ENCODE measurements at places on chromosomes 13 and 19.
A peak's percentile ranks its signal among the peaks of the same experiment; 100 is the strongest.

DNA sequence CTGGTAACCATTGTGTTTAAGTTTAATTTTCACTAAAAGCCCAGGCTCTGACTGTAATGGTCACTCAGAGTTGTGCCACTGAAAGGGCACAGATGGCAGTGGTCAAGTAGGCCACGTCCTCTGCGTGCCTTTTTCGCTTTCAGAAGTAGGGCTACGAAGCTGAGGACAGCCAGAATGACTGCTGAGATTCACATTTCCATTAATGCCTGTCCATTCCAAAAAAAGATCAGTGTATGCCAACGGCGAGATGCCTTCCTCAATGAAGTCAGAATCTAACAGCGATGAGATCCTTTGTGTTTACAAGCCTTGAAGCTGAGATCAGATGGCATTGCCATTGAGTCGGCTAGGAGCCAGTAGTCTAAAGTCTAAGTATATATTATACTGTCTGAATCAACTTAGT is 311.3 kb downstream of the FGF14 start:
- DNase-seq: no peak

- peak; percentile 17 for DNase-seq
Measured at GRCh38 chr19:54325194-54325621, 12.2 kb upstream of the LILRA5 start.

DNA sequence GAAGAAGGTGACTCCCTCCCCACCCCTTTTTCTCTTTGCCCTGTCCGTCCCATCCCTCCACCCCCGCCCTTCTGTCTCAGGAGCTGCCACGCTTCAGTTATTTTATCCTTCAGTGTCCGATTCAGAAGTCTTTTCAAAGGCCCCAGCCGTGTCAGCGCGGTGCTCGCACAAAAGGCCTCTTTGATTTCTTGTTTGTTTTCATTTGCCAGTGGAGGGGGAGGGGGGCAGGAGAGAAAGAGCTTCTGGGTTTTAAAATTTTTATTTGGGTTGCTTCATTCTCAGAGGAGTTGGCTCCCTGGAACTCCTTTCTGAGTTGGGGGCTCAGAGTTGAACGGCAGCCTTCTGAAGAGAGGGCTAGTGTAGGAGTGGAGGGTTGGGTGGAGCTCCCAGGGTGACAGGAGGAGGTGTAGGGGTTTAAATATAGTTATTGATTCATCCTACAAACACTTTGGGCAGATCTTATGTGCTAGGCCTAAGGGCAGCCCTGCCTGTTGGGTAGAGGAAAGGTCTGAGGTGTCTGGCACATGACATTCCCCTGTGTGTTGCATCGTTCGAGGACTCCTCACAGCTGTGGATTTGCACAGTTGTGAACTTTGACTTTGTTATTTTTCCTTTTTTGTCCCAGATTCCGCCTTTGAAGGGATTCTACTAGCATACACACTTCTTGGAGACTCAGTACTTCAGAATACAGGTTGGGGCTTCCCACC is 36.8 kb downstream of the NFIX start:
- DNase-seq: no peak

DNA sequence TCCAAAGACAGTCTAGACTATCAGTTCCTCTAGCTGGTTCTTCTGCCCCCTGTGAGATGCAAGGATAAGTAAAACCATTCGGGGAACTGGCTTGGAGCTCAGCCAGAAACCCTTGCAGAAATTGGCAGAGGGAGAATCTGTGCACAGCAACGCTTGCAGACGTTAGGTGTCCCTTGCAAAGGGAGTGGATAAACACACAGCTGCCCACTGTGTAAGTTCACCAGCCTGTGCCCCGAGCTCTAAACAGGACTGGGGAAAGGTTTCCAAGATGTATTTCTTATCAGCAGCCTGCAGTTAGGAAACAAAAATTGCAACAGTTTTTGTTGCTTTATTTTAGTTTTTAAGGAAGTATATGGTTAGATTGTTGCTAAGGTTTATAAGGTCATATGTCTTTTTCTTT is 19.0 kb upstream of the ADGRE1 start:
- DNase-seq: no peak

DNA sequence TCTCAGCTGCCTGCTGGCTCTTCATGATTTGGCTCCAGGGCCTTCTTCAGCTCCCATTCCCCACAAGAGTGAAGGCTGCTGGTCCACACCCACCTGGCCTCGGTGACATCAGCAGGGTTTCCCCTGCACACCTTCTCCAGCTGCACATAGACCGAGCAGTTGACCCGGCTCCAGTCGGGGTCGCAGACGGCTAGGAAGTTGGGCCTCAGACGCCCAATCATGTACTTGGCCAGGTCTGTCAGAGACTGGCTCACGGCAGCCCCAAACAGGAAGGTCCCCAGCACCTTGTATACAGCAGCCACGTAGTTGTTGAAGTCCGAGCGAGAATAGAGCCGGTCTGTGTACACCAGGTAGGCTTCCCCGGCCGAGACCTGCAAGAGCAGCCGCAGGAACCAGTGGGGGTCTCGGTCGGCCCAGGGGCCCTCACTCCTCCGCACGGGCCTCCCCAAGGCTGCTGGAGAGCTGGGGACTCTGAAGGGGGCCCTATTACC is 3.8 kb downstream of the PLPP2 start:
- DNase-seq: no peak

- no peak for DNase-seq
Measured at GRCh38 chr19:49856574-49857021, 5.6 kb downstream of the PTOV1 start.

- no peak for DNase-seq
Measured at GRCh38 chr13:69319656-69320055, 788.0 kb upstream of the ATXN8OS start.

- no peak for DNase-seq
Measured at GRCh38 chr13:79626924-79627323, 146.0 kb downstream of the NDFIP2 start.

DNA sequence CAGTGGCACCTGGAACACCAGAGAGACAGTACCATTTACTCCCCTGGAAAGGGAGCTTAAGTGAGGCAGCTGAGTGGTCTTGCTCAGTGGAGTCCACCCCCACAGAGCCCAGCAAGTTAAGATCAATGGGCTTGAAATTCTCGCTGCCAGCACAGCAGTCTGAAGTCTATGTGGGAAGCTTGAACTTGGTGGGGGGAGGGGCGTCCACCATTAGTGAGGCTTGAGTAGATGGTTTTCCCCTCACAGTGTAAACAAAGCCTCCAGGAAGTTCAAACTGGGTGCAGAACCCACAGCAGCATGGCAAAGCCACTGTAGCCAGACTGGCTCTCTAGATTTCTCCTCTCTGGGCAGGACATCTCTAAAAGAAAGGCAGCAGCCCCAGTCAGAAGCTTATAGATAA is 30.3 kb upstream of the CEACAM4 start:
- DNase-seq: no peak

DNA sequence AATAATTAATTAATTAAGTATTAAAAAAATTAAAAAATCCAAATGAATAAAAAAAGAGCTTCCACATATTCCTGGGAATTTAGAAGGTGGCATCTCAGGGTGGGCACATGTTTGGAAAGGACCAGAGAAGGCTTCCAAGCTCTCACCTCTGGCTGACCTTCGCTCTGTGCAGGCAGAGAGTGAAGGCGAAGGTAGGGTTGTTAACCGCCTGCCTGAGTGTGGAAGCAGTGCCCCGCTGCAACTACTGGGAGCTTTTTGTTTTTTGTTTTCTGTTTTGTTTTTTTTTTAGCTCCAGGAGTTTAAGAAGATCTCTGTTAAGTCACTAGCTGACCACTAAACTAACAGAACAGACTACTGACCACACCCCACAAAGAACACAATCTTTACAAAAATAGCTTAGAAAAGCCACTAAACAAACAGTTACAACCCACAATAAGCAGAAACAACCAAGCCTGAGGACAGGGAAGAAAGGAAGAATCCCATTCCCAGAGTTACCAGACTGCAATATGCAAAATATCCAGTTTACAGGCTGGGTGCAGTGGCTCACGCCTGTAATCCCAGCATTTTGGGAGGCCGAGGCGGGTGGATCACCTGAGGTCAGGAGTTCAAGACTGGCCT is 11.4 kb downstream of the ZNF541 start:
- no peak for DNase-seq

DNA sequence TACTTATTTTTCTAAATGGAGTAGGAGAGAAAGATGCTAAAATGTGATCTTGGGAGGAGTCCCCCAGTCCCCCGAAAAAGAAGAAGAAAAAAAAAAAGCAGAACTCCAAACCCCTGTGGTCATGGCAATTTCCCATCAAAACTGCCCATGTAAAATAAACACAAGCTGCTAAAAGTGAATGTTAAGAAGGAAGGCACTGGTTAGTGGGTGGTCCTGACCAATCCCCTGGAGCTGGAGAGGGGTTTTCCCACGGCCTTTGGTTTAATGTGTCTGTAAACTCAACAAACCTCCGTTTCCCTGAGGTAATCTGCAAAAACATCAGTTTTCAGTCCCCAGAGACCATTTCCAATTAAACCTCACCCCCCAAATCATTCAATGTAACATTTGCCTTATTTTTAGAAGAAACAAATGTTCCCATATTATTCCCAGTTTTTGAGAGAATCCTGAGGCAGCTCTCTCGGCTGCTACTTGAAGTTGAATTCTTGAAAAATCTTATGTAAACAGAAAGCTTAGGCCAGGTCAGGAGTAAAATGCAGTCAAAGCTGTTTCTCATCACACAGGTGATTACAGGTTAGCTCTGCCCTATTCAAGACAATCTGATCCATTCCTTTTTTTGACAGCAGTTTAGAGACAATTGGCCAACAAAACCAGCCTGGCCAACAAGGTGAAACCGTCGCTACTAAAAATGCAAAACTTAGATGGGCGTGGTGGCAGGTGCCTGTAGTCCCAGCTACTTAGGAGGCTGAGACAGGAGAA is 17.0 kb downstream of the RAB3D start:
- DNase-seq: no peak

GRCh38 chr13:23673867-23674605 is 103.8 kb downstream of the TNFRSF19 start:
- DNase-seq: no peak

GRCh38 chr13:95903569-95903968 is 149.6 kb downstream of the UGGT2 start:
- no peak for DNase-seq

GRCh38 chr19:38975214-38975860 is at the start of gene FBXO17:
TSS of gene FBXO17 (minus strand) at chr19:38975742. CDS start at chr19:38950319, 25,423 bp downstream.
- no peak for DNase-seq

DNA sequence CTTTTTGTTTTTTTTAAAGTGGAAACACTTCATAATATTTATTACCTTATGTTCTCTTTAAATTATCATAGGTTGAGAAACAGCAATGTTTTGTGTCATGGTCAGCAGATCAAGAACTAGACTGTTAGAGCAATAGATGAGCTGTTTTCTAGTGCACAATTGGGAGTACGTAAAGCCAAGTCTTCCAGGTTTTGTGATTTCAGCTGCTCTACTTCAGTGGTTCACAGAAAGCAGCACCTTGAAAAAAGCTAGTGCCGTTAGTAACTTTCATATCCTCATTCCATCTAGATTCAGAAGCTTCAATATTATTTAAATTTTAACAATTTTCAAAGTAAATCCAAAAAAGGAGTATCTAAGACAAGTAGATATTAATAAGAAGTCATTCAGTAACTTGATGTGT is 1.9 kb downstream of the GPR18 start:
- no peak for DNase-seq

- no peak for DNase-seq
Measured at GRCh38 chr13:86681223-86681622, 882.0 kb upstream of the SLITRK6 start.

DNA sequence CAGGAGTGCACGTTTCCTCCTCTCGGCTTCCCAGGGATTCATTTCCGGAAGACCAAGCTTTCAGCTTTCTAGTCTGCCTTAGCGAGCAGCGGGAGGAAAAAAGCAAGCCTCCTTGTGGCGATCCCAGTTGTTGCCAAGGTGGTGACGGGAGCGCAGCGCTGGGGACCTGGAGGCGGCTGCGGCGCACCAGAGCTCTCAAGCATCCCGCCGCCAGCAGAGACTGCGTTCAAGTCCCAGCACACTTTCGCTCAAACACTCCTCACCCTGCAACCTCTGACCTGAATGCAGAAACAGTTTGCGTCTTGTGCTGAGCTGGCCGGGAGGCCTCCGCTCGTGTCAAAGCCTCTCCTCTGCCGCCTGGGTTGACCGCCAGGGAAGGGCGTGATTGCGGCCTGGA is 4.9 kb downstream of the GSX1 start:
- DNase-seq: no peak

DNA sequence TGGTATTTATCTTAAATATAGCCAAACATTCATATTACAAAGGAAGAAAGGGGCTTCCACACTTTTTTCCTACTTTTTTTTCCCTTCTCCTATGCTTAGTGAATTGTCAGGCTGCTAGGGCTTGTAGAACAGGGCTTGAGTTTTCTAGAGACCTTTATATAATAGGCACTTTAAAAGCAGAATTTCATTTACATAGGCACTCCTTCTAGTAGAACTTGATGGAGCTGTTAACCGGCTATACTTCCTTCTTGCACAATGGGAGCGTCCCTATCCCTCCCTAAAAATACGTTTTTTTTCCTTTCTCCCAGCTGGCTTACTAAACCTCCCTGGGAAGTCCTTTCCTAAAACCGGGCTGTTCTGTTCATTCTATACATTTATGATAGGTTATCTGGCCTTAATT is 1.1 kb downstream of the TRIM13 start:
- DNase-seq: no peak

GRCh38 chr19:1085676-1086442 is 9.3 kb downstream of the POLR2E start:
- no peak for DNase-seq

DNA sequence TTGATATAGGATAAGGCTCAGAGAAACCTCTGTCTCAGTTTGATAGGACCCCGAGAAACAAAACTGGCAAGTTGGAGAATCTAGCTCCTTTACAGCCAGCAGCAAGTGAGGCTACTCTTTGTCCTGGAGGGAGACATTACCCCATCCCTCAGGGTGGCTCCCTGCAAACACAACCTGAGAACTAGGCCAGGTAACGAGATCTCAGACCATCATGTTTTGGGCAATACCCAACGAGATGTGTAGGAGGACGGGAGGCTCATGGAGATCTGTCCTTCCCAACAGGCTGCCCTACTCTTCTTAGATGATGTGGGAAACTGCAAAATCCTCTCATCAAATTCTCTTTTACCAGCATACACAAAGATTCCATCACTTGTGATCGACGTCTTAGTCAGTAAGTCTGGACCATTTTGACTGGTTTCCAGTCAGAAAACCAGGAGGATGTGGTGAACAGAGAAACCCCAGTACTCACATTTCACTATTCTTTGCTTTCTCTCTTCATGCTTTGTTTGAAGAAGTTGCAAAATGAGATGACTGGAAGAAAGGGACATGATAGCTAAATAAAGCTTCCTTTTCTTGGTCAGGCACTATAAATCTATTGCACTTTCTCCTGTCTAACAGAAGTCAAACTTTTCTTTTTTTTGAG is 6.0 kb upstream of the CTU1 start:
- no peak for DNase-seq

- DNase-seq: no peak
Measured at GRCh38 chr19:843180-843835, 2.5 kb downstream of the PRTN3 start.

DNA sequence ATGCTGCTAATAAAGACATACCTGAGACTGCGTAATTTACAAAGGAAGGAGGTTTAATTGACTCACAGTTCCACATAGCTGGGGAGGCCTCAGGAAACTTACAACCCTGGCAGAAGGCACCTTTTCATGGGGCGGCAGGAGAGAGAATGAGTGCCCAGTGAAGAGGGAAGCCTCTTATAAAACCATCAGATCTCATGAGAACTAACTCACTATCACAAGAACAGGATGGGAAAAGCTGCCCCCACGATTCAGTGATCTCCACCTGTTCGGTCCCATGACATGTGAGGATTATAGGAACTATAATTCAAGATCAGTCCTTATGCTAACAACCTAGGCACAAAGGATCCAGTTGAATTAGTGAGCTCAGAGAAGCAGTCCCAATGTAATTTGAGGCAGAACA is 59.4 kb downstream of the GPC6 start:
- no peak for DNase-seq
